ENCODE measurements at places on chromosomes 6 and 20.

DNA sequence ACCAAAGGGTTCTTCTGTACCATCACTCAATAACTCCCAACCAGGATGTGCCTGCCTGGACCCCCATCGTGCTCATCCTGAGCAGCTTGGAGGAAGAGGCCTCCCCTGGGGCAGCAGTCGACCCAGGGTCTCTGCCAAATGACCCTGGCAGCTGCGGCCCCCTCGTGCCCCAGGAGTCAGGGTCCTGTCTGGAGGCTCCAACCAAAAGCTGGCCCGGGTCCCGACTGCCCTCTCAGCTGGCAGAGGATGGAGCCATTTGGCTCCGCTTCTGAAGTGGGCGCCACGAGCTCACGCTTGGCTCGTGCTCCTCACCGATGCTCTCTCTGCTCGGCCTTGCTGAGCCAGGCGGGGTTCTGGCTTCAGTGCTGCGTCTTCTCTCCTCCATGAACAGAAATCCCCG, 56.8 kb downstream of the TFAP2C start:
- no peak for DNase-seq

DNA sequence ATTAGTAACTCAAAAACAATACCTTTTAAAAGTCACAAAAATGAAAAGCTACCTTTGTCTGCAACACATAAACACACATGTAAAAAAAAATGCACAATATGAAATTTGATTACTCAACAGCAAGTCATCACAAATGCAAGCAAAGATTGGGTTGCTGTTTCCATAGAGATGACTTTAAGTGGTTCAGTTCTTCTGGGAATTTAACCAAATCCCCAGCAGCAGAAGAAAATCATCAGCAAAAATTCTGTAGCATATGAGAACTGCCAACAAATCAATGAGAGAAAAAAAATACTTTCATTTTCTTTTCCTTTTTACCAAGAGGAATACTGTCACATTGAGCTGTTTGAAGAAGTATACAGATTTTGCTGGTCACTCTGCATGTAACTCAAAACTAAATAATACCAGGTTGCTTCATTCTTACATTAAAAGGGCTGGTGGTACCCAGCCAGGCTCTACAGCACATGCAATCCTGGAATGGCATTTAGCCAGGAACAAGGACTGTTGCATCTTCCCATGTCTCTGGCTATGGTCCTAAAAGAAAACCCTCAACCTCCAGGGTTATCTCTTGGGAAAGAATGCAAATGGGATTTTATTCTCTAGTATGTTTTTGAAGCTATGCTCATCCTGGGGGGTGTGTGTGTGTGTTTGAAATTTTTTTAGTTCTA, 158.3 kb downstream of the OPRM1 start:
- DNase-seq, result no peak

- no peak for DNase-seq
These were observed 274.5 kb upstream of the RNF24 start for GRCh38 chr20:4289875-4290274.

DNA sequence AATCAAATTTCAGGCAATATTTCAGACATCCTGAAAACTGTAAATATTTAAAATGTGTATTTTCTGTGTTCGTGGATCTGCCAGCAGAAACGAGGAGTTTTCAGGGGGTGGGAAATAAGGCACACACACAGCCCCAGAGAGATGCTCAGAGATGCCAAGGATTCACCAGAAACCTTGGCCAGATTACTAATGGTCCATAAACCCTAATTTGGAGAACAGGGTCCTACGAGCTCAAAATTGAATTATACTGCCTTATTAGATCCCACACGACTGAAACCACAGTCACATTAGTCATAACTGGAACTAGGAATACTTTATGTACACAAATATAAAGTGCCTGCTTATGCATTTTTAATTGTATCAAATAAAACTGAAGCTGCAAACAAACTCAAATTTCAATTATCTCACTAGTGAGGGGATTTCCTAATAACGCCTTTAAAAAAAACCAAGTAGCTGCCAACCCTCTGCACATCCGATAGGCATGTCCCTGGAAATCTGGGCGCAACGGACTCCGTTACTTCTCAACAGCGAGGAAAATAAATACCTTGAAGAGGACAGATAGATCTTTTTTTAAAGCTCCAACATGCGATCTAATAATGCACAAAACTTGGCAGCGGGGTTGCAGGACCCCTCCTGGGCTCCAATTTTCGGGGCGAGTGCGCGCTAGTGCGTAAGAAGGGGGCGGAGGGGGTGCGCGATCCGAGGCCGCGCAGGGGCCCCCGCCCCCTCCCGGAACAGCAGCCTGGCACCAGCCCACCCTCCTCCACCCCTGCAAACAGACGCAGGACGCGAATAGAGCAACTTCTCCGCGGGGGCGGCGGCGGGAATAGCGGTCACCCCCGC, 897 bp downstream of the CHD6 start:
- DNase-seq, result peak; percentile 32

GRCh38 chr6:95203153-95203754, 374.1 kb upstream of the MANEA start:
- no peak for DNase-seq

DNA sequence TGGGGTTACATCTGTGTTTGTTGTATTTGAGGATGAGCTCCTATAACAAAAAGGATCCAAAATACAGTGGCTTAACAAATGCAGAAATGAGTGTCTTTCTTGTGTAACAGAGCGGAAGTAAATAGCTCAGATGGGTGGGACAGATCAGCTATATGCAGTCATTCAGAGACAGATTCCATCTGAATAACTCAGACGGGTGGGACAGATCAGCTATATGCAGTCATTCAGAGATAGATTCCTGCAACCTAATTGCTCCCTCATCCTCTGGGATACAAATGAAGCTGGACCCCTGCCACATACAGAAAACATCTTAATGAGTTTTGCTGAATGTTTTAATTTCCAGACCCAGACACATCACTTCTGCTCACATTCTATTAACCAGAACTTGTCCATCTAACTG, 332.3 kb downstream of the BCKDHB start:
- no peak for DNase-seq

DNA sequence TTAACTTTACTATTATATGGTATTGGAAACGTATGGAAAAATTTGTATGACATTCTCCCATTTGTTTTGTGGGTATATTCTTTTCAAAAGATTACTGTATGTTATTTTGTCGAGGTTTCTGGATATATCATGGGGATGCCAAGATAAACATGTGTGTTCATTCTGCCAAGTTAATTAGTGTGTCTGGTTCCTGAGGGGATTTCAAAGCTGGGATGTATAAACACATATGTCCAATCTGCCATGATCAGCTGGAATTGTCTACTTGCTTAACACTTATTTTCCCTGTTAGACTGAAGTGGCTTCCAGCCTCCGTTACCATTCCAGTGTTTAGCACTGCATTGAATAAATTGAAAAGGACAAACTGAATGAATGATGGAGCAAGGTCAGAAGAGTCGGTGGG, 86.2 kb downstream of the DNAH8 start:
- DNase-seq, result no peak

- no peak for DNase-seq
These were observed 33.3 kb upstream of the TGM2 start for GRCh38 chr20:38198238-38198861.

DNA sequence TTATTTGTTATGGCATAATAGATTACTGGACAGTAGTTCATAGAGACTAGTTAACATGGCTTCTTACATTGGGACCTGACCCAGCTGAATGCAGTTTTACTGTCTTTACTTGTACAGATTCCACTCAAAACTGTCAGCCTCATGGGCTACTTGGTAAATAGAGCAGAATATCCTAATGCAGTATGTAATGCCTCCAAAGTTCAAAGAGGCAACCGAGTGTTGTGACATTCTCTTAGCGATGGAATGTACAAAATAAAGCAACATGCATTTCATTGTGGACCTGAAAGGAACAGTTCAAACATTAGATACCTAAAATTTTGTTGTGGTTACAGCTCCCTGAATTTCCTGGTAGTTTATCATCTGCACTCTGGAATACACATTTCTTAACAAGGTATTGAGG, 29.1 kb upstream of the RGS17 start:
- no peak for DNase-seq

DNA sequence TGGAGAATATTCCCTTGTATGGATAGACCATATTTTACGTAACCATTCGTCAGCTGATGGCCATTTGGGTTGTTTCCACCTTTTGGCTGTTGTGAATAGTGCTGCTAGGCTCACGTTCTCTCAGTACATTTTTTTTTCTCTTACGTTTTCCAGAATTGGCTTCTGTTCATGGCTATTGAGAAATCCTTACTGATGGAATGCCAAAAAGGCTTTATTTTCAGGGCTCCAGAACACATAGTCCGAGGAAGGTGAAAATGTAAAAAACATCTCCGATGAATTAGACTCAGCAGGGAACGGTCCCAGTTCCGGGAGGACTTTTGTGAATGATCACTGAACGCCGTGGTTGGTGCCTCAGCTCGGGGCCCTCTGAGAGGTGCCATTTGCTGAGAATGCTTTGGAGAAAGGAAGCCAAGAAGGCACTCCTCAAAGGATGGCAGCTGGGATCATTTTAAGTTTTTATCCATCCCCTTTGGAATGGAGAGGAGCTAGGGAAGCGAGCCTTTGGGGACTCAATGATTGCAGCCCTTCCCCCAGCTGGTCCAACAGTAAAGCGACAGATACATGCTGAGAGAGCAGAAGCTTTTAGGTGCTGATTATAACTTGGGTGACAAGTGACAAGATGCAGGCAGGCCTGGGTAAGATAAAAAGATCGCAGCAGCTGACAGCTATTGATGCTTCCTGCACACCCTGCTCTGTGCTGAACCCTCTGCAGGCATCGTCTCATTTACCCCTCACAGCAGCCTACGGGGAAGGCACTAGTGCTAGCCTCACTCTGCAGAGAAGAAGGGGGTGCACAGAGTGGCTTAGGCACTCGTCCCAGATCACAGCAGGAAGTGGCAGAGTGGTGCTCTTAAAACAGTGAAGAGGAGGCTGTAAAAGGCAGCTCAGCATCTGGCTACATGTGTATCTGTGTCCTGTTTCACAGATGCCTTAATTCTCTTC, 133.4 kb upstream of the KCNG1 start:
- no peak for DNase-seq

- DNase-seq, result no peak
These were observed 315.9 kb downstream of the TFAP2A start for GRCh38 chr6:10098756-10099528.

GRCh38 chr20:53345536-53346334, 247.9 kb downstream of the ZNF217 start:
- no peak for DNase-seq

- no peak for DNase-seq
These were observed 166.1 kb upstream of the CST7 start for GRCh38 chr20:24782801-24783630.

GRCh38 chr20:22070610-22071058, 365.2 kb downstream of the PAX1 start:
- DNase-seq, result no peak

- DNase-seq, result no peak
These were observed 1.1 kb downstream of the ZNF165 start for GRCh38 chr6:28081486-28081751.

GRCh38 chr6:41937861-41938574, 3.6 kb downstream of the CCND3 start:
- DNase-seq, result no peak

DNA sequence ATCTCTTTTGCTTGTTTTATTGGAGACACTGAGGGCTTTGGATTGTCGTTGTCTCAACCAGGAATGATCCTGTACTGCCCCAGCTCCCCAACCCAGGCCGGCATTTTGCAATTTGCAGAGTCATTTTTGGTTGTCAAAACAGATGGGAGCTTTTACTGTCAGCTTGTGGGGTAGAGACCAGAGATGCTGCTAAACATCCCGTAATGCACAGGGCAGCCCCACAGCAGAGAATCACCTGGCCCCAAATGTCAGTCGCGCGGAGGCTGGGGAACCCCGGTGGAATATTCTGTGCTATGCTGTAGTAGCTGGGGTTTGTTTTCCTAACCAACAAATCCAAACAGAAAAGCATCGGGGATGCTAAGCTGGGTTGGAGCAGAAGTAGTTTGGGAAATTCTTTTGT, 99.7 kb downstream of the TSHZ2 start:
- no peak for DNase-seq

GRCh38 chr6:141265756-141266623, 866.7 kb upstream of the GJE1 start:
- DNase-seq, result no peak

- DNase-seq, result no peak
These were observed 209.0 kb downstream of the TTLL2 start for GRCh38 chr6:167533851-167534250.

DNA sequence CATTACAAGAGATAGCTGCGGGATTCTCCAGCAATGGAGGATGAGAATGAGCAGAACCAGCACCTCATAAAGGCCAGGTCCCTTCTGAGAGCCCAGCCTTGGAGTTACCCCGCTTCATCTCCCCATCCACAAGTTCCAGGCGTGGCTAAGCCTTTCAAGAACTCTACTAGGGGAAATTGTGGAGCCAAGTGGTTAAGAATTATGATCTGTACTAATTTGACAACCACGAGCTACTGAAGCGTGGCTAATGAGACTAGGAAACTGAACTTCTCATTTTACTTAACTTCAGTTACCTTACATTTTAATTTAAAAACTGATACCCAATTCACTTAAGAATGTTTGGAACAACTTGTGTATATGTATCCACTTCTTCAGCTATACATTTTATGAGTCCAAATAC, 401.0 kb downstream of the PTPRT start:
- DNase-seq, result no peak

DNA sequence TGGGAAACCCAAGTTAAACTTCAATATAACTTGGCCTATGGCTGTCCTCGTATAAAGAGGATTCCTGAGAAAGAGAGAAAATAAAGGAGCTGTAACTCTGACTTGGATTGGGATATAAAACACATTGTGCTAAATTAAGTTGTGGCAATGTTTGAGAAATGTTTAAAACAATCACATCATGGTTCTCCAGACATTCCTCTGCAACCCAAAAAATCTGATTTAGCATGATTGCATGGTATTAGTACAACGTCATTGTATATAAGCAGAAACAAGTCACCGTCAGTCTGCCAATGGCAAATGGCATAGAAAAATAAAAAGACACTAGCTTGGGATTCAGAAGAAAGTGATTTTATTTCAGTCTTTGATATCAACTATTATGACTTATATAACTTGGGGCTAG, 140.2 kb upstream of the FAM83B start:
- no peak for DNase-seq

- DNase-seq, result no peak
These were observed 6.0 kb downstream of the SCUBE3 start for GRCh38 chr6:35219683-35220326.

- DNase-seq, result no peak
These were observed 47.1 kb upstream of the PIM1 start for GRCh38 chr6:37122861-37123260.

DNA sequence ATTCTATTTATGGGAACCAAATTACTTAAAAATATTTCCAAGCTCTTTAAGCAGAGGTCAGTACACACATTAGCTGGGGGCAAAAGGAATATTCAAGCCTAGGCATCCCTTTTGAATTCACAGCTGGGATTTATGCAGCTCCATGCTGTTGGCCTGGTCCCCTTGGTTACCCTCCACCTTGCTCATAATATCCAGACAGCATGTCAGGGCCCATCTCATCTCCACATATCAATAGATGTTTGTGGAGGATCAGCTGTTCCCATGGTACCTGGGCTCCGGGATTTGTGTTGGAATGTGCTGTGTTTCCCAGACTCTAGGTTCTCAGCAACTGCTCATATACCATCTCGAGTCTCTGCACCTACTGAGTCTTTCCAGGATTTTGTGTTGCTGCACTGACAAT, 534.8 kb downstream of the BMP2 start:
- no peak for DNase-seq

- no peak for DNase-seq
These were observed 60.6 kb downstream of the COL12A1 start for GRCh38 chr6:75145211-75145610.

Measured in stimulated activated CD8-positive, alpha-beta memory T cell treated with anti-CD3 and anti-CD28 coated beads, Interleukin-12 subunit alpha, Interleukin-12 subunit beta, amount 100 ng/mL, for 4 hours (primary cell).